Cerebellar nuclear complex (tissue), 1 donor: ENCODE measurements at places on chromosomes 4 and X.

- DNase-seq = no peak
Observed at GRCh38 chr4:75831856-75832405, 70.3 kb downstream of the PPEF2 start.

GRCh38 chr4:27703771-27704170 lies 843.1 kb downstream of the STIM2 start:
- DNase-seq = no peak

DNA sequence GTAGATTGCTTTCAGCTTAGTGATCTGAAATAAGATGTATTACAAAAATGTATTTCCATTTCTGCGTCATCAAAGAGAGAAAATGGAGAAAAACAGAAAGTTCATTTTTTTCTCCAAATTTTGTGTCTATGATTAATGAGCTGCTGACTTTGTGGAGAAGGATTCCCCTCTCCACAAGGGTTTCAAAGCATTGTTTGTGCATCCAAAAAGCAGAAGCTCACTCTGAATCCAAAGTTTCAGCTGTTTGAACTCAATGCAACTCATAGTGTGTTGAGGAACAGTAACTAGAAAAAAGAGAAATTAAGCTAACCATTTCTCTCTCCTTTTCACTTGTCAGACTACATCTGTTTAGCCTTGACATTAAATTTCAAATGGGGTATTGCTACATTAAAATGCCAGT lies 62.9 kb upstream of the SLC7A11 start:
- DNase-seq = no peak

- no peak for DNase-seq
Observed at GRCh38 chr4:42172128-42172790, 19.8 kb upstream of the BEND4 start.

- no peak for DNase-seq
Observed at GRCh38 chrX:67599532-67599931, 55.7 kb downstream of the AR start.

DNA sequence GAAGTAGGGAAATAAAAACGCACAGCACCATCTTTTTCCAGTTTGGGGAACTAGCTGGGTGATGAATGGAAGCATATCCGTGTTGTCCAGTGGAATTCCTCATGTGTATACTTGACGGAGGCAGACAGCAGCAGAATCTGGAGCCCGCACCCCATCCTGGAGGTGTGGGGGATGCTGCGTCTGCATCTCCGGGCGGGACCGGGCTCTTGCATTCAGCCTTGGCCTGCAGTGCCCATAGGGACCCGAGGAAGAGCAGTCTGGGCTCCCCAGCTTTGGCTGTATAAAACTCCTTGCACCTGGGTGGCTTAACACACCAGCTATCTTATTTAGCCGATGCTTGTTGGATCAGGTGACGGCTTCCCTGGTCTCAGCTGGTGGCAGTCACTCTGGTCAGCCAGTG lies 39.7 kb upstream of the LRPAP1 start:
- no peak for DNase-seq

DNA sequence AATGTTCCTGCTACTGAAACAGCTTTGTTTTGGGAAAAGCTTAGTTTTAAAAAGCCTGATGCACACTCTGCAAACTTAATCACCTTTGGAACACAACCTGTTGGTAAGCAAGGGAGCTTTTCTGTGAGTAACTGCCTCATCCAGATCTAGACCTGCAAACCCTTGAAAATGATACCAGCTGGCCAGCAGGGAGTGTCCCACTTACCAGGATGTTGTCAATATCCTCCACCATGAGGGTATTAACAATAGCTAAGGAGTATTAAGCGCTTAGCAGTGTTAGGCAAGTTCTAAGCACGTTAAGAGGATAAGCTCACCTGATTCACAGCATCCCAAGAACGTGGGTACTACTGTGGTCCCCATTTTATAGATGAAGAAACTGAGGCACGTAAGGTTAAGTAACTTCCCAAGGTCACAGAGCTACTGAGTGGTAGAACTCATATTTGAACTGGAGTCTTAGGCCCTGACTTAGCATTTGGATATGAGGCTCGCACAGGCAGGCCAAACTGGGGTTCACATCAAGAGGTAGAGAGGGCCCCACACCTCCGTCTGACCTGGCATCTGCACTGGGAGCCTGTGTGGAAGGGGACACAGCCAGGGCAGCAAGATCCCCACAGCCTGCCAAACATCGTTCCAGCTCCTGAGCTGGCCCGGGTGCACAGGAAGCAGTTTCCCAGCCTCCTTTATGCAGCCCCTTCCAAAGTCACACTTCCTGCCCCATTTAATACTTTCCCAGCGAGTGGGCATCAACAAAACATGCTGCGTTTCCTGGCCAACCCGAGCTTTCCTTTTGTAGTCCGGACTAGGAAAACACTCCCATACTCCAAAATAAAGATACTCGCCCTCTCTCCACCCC lies 32.7 kb downstream of the IRF2 start:
- no peak for DNase-seq

- DNase-seq = no peak
Observed at GRCh38 chrX:49117581-49117980, 6.0 kb downstream of the GPKOW start.

DNA sequence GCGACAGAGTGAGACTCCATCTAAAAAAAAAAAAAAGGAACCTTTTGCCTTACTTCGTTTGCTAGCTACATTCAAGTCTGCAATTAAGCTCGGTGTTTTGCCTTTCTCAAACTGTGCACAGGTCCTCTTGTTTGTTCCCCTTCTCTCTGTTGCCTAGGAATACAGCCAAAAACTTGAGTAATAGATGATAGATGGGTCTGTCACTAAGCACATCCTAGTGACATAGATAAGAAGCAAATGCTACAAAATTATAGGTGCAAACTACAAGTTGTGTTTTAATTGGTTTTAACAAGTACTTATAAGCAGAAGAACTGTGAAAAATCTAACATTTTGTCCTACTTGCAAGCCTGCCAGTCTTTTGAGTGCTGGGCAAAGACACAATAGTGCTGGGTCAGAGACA lies 95.2 kb downstream of the SNCA start:
- DNase-seq = no peak

- no peak for DNase-seq
Observed at GRCh38 chrX:13170966-13171558, 126.6 kb upstream of the FAM9C start.

DNA sequence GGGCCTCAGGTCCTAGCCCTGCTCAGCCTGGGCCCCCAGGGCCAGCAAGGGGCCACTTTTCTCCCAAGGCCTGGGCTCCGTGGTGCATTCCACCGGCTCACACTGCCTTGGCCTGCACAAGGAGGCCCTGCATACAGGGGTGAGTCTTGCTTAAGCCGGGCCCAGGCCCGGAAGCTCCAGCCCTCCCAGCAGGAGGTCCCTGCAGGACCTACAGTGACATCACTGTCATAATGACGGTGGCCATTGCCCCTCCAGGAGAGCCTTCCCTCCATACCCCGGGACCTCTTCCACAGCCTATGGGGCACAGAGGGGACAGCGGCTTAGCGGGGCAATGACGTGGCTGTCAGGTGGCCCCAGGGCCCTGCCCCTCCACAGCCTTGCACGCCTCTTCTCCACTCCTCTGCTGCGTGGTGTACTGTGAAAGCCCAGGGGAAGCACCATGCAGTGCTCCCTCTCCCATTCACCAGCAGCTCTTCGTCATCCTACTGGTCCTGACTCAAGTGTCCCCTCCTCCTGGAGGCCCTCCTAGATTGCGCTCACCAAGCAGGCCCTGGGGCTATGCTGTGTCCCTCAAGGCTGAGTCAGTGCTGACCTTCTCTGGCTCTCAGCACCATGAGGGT lies 32.3 kb upstream of the AFAP1 start:
- DNase-seq = no peak

- DNase-seq = no peak
Observed at GRCh38 chrX:39564751-39565150, 533.0 kb downstream of the BCOR start.

- no peak for DNase-seq
Observed at GRCh38 chr4:46329118-46329976, 60.6 kb downstream of the GABRA2 start.

GRCh38 chr4:56513517-56513916 lies 7.9 kb downstream of the ARL9 start:
- DNase-seq = no peak

DNA sequence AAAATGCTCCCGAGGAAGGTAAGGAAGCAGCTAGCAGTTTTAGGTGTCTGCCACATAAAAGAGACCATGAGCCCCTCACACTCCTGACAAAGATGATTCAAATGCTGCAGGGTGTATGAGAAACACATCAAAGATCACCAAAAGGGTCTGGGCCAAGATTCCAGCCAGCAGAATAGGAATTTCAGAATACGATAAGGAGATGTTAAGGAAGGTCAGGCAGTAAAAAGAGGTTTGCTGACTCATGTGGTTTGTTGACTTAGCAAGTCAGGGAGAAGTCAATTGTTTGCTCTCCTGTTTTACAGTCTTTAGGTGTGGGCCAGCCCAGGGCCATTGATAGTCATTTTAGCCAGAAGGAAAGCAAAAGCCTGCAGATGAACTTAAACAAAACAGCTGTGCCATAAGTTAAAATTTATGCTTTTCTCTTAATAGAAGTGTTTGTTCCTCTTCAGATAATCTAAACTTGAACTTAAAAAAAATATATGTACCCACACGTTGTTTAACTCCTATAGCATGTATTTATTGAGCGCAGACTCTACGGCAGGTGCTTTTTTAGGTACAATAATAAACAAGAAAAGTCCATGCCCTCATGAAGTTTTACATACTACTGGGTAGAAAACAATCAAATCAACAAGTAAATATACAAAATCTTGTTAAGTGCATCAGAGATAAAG lies 115.6 kb downstream of the CAMK2D start:
- DNase-seq = no peak

GRCh38 chr4:31715302-31715701 lies 995.1 kb downstream of the PCDH7 start:
- DNase-seq = no peak
